NCI-H748 treated with DMSO at 0.1 percent for 48 hours (cell line): ENCODE measurements at places on chromosomes 5 and 9.

DNA sequence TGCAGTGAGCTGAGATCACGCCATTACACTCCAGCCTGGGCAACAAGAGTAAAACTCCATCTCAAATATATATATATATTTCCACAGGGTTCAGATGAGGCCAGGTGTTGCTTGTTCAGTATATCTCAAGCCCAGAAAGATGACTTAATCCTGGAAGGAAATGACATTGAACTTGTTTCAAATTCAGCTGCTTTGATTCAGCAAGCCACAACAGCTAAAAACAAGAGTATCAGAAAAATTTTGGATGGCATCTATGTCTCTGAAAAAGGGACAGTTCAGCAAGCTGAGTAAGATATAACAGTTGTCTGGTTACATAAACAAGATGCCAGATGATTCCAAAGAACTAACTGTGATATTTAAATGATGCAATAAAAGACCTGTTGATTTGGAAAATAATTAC, 352.0 kb downstream of the KCTD16 start:
- DNase-seq, result no peak

- DNase-seq, result no peak
Measured at GRCh38 chr5:170294556-170294955, 3.0 kb downstream of the LCP2 start.

DNA sequence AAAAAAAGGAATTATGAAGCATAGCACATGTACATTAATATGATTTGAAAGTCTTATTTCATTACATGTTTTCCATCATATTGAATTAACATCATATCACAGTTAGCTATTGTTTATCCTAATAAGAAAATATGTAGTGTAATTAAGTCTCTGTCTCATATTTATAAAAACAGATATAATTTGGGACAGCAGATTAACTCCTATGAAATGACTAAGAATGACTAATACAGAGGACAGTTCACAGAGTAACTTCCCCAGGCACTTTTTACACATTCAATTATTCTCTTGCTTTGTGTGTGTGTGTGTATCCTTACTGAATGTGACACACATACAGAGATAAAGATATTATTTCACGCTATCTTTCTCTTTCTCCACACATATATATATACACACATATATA, 2400.9 kb upstream of the C9orf72 start:
- no peak for DNase-seq

DNA sequence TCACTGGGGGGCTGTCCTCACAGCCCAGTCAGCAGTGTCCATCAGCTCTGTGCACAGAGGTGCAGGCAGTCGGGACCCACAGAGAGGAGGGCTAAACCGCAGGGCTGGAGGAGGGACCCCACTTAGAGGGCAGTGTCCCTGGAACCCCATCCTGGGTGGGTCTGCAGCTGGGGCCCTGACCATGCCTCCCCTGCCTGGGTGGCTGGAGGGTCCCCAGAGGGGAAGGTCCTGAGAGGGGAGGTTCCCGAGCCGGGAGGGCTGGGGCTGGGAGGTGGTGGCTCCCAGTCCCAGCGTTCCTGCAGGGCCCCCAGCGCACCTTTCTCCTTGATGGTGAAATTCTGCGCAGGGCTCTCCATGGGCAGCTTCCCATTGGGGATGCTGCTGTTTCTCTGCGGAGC, 32.7 kb downstream of the EXOC3 start:
- no peak for DNase-seq

DNA sequence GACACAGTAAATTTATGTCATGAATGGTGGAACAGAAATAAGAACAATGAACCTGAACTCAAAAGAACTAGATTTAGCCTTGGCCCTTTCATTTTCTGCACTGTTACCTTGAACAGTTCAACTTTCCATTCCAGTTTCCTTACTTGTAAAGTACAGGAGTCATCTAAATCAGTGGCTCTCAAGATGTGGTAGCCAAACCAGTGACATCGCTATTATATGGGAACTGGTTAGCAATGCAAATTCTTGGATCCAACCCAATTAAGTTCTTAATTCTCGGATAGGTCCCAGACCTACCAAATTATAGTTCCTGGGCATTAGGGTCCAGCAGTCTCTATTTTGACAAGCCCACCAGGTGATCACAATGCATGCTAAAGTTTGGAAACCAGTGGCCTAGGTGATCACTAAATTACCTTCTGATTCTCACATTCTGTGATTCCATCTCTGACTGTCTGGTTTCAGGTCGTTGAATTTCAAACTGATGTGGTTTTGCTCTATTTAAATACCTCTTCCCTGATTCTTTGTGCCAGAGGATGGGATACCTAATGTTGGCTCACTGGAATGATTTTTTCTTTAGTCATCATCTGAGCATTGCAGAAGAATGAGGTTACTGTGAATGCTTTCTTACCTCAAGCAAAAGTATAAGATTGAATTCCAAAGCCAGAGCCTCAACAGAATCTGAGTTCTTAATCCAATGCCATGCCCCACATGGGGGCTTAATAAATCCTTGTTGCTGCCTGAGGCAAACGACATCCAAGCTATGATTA, 253.8 kb downstream of the ENC1 start:
- DNase-seq, result no peak

DNA sequence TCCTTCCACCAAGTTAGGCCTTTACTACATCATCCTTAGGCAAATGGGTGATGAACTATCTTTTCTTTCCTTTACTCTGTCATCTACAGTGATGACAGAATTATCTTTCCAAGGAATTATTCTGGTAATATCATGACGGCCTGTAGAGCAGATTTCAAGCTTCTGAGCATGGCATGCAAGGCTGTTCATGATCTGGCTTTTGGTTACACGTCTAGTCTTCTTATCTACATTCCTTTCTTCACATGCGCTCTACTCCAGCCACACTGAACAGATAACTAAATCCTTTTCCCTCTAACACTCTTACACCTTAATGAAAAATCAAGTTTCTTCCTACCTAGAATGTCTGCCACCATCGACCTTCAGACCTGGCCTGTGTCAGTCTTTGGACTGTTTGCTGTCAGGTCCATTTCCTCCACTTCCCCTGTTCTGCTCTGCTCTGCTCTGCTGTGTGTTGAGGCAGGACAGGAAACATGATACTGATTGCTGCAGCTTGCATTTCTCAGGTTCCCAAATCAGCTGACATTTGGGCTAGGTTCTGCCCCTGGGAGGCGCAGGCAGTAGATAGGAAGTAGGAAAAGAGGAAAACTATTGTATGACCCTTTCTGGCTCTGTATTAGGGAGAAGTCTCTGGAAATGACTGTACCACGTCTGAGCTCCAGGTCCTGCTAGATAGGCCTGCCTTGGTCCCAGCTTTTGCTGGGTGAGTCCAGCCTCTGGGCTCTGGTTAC, 4.2 kb downstream of the SCGB3A2 start:
- no peak for DNase-seq

DNA sequence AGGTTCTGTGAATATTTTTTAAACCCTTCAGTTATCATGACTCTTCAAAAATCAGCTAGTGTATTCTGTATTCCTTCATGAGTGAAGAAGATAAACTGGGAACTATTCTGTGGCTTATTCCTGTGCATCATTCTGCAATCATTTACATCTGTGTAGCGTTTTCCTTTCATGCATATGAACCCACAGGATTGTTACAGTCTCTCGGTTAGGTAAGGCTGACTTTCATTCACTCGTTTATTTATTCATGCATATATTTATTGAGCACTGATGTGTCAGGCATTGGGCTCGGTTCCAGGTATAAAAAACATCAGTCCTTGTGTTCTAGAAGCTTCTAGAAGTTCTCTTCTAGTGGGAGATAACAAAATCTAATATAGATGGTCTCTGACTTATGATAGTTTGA, 318.4 kb downstream of the MAN2A1 start:
- DNase-seq, result no peak

GRCh38 chr5:73454379-73455036, 5.9 kb upstream of the FOXD1 start:
- DNase-seq, result peak; percentile 80

- no peak for DNase-seq
Measured at GRCh38 chr5:38079620-38080402, 178.5 kb upstream of the EGFLAM start.

DNA sequence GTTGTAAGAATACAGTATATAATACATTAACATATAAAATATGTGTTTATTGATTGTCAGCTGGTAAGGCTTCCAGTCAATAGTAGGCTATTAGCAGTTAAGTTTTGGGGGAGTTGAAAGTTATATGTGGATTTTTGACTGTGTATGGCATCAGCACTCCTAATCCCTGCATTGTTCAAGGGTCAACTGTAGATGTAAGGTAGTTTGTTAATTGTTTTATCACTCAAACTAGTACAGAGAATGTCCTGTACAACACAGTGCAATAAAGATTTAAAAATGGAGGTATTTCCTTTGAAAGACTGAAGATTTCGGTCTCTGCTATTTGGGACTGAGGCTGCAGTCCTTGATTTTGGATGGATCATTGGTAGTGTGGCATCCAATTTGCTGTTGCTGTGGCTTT, 484.4 kb downstream of the KDM4C start:
- no peak for DNase-seq

- DNase-seq, result no peak
Measured at GRCh38 chr5:144093400-144093799, 77.1 kb downstream of the YIPF5 start.

DNA sequence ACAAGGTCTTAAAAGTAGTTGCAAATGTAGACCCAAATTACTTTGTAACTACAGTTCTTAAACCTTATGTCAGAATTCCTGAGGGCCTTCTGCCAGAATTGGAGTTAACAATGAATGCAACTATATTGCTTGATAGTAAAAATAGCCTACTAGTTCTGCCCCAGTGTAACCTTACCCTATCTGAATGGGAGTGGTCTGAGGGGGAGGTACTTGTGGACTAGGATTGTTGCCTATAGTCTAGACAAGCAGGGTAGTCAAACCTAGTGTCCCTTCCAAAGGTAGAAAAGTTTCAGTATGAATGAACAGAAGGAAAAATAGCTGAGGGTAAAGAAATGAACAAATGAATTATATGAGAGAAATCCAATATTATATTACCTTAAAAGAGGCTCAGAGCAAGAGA, 242.2 kb downstream of the PJA2 start:
- DNase-seq, result no peak

GRCh38 chr5:126849101-126849678, 72.3 kb downstream of the LMNB1 start:
- no peak for DNase-seq

DNA sequence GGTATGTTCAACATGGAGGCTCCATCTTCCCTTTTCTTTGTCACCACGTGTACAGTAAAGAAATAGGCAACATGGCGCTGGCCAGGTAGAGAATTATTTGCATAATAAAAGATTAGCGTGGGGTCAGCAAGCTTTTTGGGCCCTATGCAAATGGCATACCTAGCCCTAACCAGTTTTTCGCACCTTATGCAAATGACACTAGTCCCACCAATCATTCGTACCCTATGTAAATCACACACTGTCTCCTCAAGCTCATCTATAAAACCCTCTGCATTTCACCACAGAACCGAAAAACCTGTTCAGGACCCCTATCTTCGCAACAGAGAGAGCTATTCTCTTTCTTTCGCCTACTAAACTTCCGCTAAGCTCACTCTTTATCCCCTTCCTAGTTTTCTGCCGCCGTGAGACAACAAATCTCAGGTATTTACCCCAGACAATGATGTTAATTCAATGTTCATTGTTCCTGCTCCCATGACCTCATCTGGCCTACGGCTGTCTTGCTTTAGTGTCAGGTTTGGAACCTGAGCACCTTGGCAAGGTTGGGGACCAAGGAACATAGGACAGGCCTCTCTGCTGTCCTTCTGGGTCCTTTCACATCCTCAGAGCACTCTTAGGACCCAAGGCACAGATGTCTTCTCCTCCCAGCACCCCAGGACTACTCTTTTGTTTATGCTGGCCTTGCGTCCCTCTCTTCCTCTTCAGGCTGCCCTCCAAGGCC, 180.7 kb upstream of the RAI14 start:
- no peak for DNase-seq

GRCh38 chr5:129912601-129913255, 8.5 kb downstream of the CHSY3 start:
- no peak for DNase-seq

- DNase-seq, result no peak
Measured at GRCh38 chr9:33852216-33852826, 35.4 kb downstream of the UBE2R2 start.

GRCh38 chr5:122358372-122358979, 46.4 kb downstream of the SNCAIP start:
- no peak for DNase-seq

- DNase-seq, result no peak
Measured at GRCh38 chr5:112637343-112637742, 100.3 kb upstream of the APC start.

DNA sequence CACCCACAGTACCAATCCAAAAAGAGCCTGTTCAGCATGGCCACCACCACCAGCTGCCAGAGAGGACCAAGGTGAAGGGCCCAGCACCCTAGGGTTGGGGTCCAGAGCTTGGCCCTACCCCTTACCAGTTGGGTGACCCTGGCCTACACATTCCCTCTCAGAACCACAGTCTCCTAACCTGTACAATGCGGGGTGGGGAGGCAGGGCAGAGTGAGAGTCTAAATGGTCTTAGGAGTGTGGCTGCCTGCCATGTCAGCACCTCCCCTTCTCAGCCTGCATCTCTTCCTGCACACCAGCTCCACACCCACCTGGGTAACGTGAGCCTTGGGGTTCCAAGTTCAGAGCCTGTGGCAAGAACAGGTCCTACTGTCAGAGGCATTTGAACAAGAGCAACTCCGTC, 92.2 kb downstream of the C5orf15 start:
- no peak for DNase-seq

- no peak for DNase-seq
Measured at GRCh38 chr9:25917731-25918362, 239.6 kb upstream of the TUSC1 start.

DNA sequence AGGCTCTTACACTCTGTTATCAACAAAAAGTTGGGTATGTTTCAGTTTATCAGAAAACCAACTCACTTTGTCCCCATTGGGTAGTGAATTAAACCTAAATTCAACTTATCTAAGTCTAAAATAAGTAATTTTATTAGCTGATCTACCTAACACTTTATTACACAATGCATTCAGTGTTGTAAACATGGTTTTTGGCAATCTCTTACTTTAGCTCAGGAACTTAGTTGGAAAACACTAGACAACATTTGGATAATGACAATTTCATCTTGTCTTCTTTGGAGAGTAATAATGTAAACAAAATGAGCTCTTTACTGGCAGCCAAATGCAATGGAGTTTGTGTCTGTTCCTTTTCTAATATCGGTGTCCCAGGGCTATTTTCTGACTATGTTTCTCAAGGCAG, 33.0 kb downstream of the FGF10 start:
- no peak for DNase-seq

DNA sequence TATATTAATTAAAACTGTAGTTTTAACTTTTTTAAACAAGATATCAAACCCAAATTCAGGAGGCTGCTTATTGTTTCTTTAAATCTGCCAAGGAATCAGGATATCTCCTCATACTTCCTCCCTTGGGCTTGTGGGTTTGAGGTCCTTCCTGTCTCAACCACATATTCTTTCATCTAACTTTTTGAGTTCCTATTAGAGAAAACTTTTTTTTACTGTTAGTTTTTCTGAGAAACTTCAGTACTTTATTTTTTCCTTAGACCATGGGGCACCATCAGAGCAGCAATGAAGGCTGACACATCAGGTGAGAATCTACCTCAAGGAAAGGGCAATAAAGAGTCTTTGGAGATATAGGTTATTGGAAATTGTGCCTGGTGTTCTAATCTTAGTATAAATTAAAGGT, 56.7 kb downstream of the TSSK1B start:
- DNase-seq, result no peak

GRCh38 chr9:138028596-138028995, 151.0 kb downstream of the CACNA1B start:
- no peak for DNase-seq

GRCh38 chr5:140240987-140241706, 61.8 kb downstream of the PFDN1 start:
- DNase-seq, result no peak

- no peak for DNase-seq
Measured at GRCh38 chr9:84343111-84343521, 2.6 kb upstream of the SLC28A3 start.
